T-helper 1 cell (primary cell): ENCODE measurements at places on chromosomes 13 and 19.
A peak's percentile ranks its signal among the peaks of the same experiment; 100 is the strongest.

DNA sequence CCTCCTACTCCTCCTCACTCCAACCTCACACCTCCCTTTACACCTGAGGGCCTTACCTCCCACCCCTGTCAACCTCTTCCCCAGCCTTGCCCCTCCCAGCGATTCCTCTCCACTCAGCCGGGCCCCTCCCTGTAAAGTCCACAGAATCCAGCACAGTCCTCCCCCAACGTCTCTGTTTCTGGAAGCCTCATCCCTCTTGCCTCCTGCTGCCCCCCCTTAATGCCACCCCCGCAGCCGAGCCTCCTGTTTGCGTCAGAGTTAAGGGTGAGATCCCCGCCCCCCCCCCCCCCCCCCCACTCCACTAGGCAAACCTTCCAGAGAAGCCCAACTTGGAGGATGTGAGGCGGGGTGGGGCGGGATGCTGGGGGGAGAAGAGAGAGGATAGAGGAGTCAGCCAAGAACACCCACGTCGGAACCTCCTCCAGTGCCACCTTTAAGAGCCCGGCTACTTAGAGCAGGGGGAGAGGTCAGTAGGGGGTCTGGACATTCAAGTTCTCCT lies 2.1 kb downstream of the UNC13A start:
- DNase-seq: no peak

GRCh38 chr13:48265217-48265815 lies 32.3 kb downstream of the ITM2B start:
- DNase-seq: no peak

DNA sequence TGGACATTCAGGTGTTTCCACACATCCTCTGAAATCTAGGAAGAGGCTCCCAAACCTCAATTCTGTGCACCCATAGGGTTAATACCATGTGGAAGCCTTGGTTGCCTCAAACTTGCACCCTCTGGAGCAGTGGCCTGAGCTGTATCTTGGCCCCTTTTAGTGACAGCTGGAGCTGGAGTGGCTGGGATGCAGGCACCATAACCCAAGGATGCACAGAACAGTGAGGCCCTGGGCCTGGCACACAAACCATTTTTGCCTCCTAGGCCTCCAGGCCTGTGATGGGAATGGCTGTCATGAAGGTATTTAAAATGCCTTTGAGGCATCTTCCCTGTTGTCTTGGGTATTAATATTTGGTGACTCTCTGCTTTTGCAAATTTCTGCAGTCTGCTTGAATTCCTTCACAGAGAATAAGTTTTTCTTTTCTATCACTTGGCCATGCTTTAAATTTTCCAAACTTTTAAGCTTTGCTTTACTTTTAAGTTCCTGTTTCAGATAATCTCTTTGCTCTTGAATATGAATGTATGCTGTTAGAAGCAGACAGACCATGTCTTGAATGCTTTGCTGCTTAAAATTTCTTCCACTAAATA lies 1594.5 kb upstream of the PCDH20 start:
- DNase-seq: no peak

GRCh38 chr13:106299621-106300020 lies 235.8 kb downstream of the EFNB2 start:
- DNase-seq: no peak

DNA sequence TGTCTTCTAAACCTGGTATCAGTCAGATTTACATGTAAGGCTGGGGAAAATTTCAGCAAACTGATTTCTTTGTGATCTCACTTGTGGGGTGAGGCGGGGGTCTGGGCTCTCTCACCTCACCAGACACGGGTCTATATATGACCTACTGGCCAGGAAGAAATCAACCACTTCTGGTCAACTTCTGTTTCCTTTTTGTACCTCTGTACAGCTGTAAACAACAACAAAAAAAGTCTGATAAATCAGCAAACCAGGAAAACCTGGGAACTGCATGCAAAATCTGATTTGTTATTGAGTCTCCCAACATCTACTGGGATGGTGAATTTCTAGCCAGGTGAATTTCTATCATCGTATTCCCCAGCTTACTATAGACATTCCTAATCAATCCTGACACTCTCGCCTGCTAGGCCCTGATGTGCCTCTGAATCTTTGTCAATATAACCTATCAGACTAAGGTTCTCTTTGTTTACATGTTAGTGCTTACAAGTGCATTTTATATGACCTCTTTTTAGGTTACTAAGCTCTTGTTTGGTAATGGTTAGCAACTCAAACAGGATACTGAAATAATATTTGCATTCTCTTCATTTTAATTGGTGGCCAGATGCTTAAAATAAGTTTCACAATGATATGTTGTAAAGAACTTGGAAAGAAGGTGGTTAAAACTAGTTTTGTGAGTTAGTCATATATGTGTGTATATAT lies 77.7 kb downstream of the LRRC63 start:
- no peak for DNase-seq

- DNase-seq: no peak
These were observed 57.0 kb downstream of the RASL11A start for GRCh38 chr13:27327633-27328032.

DNA sequence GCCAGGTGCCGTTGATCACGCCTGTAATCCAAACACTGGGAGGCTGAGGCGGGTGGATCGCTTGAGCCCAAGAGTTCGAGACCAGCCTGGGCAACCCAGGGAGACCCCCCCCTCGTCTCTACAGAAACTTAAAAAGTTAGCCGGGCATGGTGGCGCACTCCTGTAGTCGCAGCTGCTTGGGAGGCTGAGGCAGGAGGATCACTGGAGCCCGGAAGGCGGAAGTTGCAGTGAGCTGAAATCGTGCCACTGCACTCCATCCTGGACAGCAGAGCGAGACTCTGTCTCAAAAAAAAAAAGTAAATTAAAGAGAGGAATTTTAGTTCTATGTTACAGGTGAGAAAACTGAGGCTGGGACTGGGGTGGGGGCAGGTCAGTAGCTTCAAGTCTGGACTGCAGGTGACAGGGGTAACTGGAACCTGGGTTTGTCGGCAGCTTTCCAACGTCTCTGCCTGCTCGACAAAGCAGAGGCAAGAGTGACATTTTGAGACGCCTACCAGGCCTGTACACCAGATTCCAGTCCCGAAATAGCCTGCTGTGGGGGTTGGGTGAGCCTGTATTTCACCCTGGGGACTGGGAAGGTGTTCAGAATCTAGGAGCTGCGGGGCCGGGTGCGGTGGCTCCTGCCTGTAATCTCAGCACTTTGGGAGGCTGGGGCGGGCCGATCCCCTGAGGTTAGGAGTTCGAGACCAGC lies 1.2 kb downstream of the SELENOW start:
- no peak for DNase-seq

GRCh38 chr19:46022431-46023310 lies at the start of gene PGLYRP1:
Gene PGLYRP1 (minus strand): TSS chr19:46023053. CDS start chr19:46023021, 32 bp downstream.
- DNase-seq: no peak

GRCh38 chr19:15372470-15372869 lies 7.1 kb downstream of the AKAP8 start:
- DNase-seq: no peak

GRCh38 chr13:40394304-40394985 lies 272.0 kb downstream of the FOXO1 start:
- no peak for DNase-seq

GRCh38 chr19:6767081-6767356 lies 216 bp downstream of the SH2D3A start:
- DNase-seq: no peak

- no peak for DNase-seq
These were observed at the start of the genes COL4A1 and COL4A2 for GRCh38 chr13:110306960-110307766. Gene COL4A1 (minus strand): TSS chr13:110307157. CDS start chr13:110307027, 130 bp downstream. Gene COL4A2 (plus strand): TSS chr13:110307284. CDS start chr13:110307904, 620 bp downstream.

- no peak for DNase-seq
These were observed 117.4 kb upstream of the FNDC3A start for GRCh38 chr13:48858122-48858902.

DNA sequence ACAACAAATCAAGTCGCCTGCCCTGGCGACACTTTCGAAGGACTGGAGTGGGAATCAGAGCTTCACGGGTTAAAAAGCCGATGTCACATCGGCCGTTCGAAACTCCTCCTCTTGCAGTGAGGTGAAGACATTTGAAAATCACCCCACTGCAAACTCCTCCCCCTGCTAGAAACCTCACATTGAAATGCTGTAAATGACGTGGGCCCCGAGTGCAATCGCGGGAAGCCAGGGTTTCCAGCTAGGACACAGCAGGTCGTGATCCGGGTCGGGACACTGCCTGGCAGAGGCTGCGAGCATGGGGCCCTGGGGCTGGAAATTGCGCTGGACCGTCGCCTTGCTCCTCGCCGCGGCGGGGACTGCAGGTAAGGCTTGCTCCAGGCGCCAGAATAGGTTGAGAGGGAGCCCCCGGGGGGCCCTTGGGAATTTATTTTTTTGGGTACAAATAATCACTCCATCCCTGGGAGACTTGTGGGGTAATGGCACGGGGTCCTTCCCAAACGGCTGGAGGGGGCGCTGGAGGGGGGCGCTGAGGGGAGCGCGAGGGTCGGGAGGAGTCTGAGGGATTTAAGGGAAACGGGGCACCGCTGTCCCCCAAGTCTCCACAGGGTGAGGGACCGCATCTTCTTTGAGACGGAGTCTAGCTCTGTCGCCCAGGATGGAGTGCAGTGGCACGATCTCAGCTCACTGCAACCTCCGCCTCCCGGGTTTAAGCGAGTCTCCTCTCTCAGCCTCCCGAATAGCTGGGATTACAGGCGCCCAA lies at the start of gene LDLR:
Gene LDLR (plus strand): TSS at position 210 of the 760 bp plus-strand sequence. CDS start 86 bp downstream, at position 296.
- peak; percentile 95 for DNase-seq
